Spinal cord (tissue), 10 donors: ENCODE measurements at places on chromosomes 12 and 14. TPM values are rescaled to one million over a fixed set of nuclear protein-coding genes. Genes with fewer than 3 reads are reported as not detected.

TPH2 gene
- 0.43 TPM for polyA plus RNA-seq

CDKL1 gene
- polyA plus RNA-seq, result 14.9 TPM

NT5DC3 gene
- polyA plus RNA-seq, result 17.4 TPM

CCND2 gene
- 68.1 TPM for polyA plus RNA-seq

DBX2 gene
- 15.6 TPM for polyA plus RNA-seq

GRIN2B gene
- 15.8 TPM for polyA plus RNA-seq

RDH11 gene
- 144 TPM for polyA plus RNA-seq

SMAGP gene
- polyA plus RNA-seq, result 8.3 TPM

- peaks cover 9% of the 10 kb centered on the region for H3K4me1 ChIP-seq
- DNase-seq, result peak; percentile 50
- peak overlapping the region; percentile 95 for H3K4me3 ChIP-seq
- H3K27me3 ChIP-seq, result no peaks in the 10 kb centered on the region
- H3K36me3 ChIP-seq, result no peaks in the 10 kb centered on the region
- peak overlapping the region; percentile 95 for H3K27ac ChIP-seq
Observed at GRCh38 chr12:76346798-76347420, 1.3 kb downstream of the BBS10 start.

DNA sequence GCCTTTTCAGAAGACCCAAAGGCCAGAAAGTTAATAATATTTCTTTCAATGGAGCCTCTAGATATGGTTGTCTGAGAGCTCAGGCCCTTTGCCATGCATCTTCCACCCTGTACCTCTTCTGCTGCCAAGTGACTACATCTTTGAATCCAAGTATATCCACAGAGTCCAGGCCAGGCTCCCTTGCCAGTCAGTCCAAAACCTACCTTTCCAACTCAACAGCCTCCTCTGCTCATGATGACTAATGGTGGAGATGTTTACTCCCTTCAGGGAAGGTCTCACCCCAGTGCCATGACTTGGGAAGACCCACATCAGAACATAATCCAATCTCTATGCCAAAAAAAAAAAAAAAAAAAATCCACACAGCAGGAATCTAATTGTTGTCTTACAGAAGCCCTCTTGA lies 20.4 kb downstream of the TTC9 start:
- no peaks in the 10 kb centered on the region for H3K27me3 ChIP-seq
- no peak overlapping the region for H3K4me3 ChIP-seq
- peaks cover 5% of the 10 kb centered on the region for H3K4me1 ChIP-seq
- H3K36me3 ChIP-seq, result peaks cover 3% of the 10 kb centered on the region
- DNase-seq, result no peak

DNA sequence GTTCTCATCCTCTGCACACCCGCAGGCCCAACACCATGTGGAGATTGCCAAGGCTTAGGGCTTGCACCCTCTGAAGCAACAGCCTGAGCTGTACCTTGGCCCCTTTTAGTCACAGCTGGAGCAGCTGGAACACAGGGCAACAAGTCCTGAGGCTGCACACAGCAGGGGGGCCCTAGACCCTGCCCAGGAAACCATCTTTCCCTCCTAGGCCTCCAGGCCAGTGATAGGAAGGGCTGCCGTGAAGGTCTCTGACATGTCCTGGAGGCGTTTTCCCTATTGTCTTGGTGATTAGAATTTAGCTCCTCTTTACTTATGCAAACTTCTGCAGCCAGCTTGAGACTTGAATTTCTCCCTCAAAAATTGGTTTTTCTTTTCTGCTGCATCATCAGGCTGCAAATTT lies 373.5 kb upstream of the CLEC14A start:
- H3K4me1 ChIP-seq, result no peaks in the 10 kb centered on the region
- H3K27me3 ChIP-seq, result no peaks in the 10 kb centered on the region
- DNase-seq, result no peak
- H3K4me3 ChIP-seq, result no peak overlapping the region
- no peaks in the 10 kb centered on the region for H3K36me3 ChIP-seq

- no peak overlapping the region for H3K27ac ChIP-seq
- no peaks in the 10 kb centered on the region for H3K27me3 ChIP-seq
- H3K4me1 ChIP-seq, result peaks cover 10% of the 10 kb centered on the region
- H3K36me3 ChIP-seq, result peaks cover 65% of the 10 kb centered on the region
- no peak overlapping the region for H3K4me3 ChIP-seq
Observed at GRCh38 chr12:124804011-124804621, 59.5 kb downstream of the SCARB1 start.

DNA sequence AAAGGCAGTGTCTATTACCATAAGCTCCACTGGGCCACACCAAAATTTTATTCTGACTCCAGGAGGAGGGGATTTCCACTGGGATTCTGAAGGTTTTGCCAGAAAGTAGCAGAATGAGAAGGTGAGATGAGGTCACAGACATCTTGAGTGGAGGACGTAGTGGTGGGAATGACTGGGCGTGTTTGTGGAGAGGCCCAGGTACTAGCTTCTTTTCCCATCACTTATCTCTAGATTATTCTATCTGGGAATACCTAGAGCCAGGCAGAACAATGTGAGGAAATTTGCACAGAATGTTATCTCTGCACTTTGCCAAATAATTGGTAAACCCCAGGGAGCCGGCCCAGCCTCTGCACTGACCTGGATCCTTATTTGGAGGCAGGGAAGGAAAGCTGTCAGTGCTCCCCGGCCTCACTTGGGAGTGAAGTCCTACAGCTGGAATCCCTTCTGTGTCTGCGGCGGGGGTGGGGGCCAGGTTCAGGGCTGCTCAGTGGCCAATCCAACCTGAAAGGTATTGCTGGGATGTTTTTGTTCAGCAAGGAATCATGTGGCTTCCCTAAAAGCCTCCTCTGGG lies 129.4 kb downstream of the C12orf75 start:
- H3K36me3 ChIP-seq, result no peaks in the 10 kb centered on the region
- no peak overlapping the region for H3K4me3 ChIP-seq
- DNase-seq, result no peak
- H3K27me3 ChIP-seq, result no peaks in the 10 kb centered on the region
- no peak overlapping the region for H3K27ac ChIP-seq
- no peaks in the 10 kb centered on the region for H3K4me1 ChIP-seq

- peaks cover 2% of the 10 kb centered on the region for H3K27me3 ChIP-seq
- H3K4me1 ChIP-seq, result peaks cover 73% of the 10 kb centered on the region
- peak overlapping the region; percentile 56 for H3K4me3 ChIP-seq
Observed at GRCh38 chr14:104689881-104690711, 678 bp downstream of the INF2 start.

GRCh38 chr14:69262516-69262915 lies 2.6 kb downstream of the GALNT16 start:
- H3K4me1 ChIP-seq, result peaks cover 46% of the 10 kb centered on the region
- H3K4me3 ChIP-seq, result no peak overlapping the region
- H3K36me3 ChIP-seq, result no peaks in the 10 kb centered on the region
- peaks cover 17% of the 10 kb centered on the region for H3K27me3 ChIP-seq
- DNase-seq, result no peak

DNA sequence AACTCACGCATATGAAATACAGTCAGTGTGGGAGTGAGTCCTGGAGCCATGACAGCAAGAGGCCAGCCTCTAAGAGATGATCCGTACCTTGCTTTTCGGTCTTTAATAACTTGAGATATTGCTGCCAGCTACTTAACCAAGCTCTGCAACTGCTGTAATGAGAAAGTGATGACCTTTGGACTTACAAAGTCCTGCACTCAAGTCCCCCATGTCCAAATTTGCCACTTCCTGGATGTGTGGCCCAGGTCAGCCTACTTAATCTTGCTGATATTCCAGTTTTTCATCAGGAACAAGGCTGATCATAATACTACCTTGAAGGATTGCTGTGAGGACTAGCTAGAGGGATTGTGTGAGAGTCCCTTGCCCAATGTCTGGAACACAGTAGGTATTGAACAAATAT lies 33.8 kb upstream of the DUSP6 start:
- H3K27ac ChIP-seq, result no peak overlapping the region
- no peak overlapping the region for H3K4me3 ChIP-seq
- no peaks in the 10 kb centered on the region for H3K27me3 ChIP-seq
- no peaks in the 10 kb centered on the region for H3K36me3 ChIP-seq
- H3K4me1 ChIP-seq, result peaks cover 7% of the 10 kb centered on the region

- H3K36me3 ChIP-seq, result no peaks in the 10 kb centered on the region
- no peaks in the 10 kb centered on the region for H3K27me3 ChIP-seq
- H3K4me3 ChIP-seq, result no peak overlapping the region
- no peak for DNase-seq
- H3K27ac ChIP-seq, result no peak overlapping the region
Observed at GRCh38 chr14:41051801-41052200, 554.9 kb upstream of the LRFN5 start.

GRCh38 chr12:3427956-3428355 lies 63.0 kb upstream of the PRMT8 start:
- peaks cover 2% of the 10 kb centered on the region for H3K4me1 ChIP-seq
- no peaks in the 10 kb centered on the region for H3K36me3 ChIP-seq
- no peak overlapping the region for H3K4me3 ChIP-seq
- no peaks in the 10 kb centered on the region for H3K27me3 ChIP-seq
- H3K27ac ChIP-seq, result no peak overlapping the region

- H3K4me1 ChIP-seq, result no peaks in the 10 kb centered on the region
- no peaks in the 10 kb centered on the region for H3K27me3 ChIP-seq
- no peak for DNase-seq
- no peak overlapping the region for H3K27ac ChIP-seq
- H3K4me3 ChIP-seq, result no peak overlapping the region
- no peaks in the 10 kb centered on the region for H3K36me3 ChIP-seq
Observed at GRCh38 chr12:130185455-130186391, 23.5 kb downstream of the FZD10 start.

GRCh38 chr12:7072035-7072434 lies 11.5 kb downstream of the C1S start:
- no peaks in the 10 kb centered on the region for H3K27me3 ChIP-seq
- no peaks in the 10 kb centered on the region for H3K4me1 ChIP-seq

- H3K4me3 ChIP-seq, result no peak overlapping the region
- no peak overlapping the region for H3K27ac ChIP-seq
- no peak for DNase-seq
- H3K27me3 ChIP-seq, result no peaks in the 10 kb centered on the region
- H3K36me3 ChIP-seq, result no peaks in the 10 kb centered on the region
Observed at GRCh38 chr14:65304239-65304638, 108.3 kb upstream of the FUT8 start.

DNA sequence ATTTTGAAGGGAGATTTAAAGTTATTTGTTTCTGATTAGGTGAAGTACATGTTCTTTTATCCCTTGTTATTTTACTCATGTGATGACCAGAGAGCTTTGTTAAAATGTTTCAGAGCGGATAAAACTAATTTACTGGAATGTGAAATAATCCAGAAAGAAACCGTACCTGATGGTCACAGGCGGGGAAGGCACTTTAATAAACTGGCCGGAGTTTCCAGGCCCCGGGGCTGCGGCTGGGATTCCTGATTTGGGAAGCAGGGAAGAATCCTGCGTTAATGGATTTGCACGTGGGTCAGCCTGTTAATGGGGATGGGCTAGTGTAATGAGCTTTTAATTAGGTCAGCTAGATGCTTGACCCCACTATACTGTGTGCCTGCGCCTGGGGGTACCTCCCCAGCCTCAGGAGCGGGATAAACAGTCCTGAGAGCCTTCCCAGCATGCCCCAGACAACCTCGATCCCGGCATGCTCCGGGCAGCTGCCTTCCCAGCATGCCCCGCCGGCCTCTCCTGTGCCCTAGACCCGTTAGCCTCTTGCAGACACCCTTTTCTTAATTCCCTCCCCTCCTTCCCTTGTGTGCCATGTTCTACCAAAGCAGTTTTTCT lies 208.6 kb upstream of the CDKN3 start:
- no peak for DNase-seq
- no peaks in the 10 kb centered on the region for H3K4me1 ChIP-seq
- H3K27ac ChIP-seq, result no peak overlapping the region
- H3K36me3 ChIP-seq, result no peaks in the 10 kb centered on the region

DNA sequence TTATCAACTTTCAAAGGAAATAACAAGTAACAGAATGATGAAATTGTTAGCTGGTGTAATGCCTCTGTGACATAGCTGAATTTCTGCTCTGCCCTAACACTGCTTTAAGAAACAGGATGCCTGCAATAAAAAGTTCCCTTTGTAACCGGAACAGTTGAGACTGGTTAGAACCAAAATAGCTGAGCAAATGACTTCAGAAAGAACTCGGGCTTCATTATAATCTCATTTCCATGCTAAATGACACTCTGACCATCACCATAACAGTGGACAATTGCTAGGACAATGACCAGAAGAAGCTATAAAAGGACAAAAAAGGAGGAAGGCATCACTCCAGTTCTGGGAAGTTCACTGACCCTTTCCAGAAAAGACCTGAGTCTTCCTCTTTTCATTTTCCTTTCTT lies 23.5 kb upstream of the PYGL start:
- no peak for DNase-seq
- no peaks in the 10 kb centered on the region for H3K27me3 ChIP-seq
- H3K36me3 ChIP-seq, result peaks cover 2% of the 10 kb centered on the region
- H3K4me1 ChIP-seq, result peaks cover 4% of the 10 kb centered on the region
- H3K4me3 ChIP-seq, result no peak overlapping the region
- peak overlapping the region; percentile 11 for H3K27ac ChIP-seq

GRCh38 chr14:36505181-36505815 lies 14.7 kb downstream of the NKX2-1 start:
- peaks cover 13% of the 10 kb centered on the region for H3K4me1 ChIP-seq
- H3K27me3 ChIP-seq, result peaks cover 95% of the 10 kb centered on the region
- H3K36me3 ChIP-seq, result no peaks in the 10 kb centered on the region
- no peak overlapping the region for H3K4me3 ChIP-seq
- H3K27ac ChIP-seq, result no peak overlapping the region

DNA sequence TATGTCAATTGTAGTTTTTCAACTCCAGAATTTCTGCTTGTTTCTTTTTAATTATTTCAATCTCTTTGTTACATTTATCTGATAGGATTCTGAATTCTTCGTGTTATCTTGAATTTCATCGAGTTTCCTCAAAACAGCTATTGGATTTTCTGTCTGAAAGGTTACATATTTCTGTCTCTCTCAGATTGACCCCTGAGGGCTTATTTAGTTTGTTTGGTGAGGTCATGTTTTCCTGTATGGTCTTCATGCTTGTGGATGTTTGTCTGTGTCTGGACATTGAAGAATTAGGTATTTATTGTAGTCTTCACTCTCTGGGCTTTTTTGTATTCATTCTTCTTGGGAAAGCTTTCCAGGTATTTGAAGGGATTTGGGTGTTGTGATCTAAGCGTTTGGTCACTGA lies 85.6 kb downstream of the SNAPC1 start:
- H3K4me3 ChIP-seq, result no peak overlapping the region
- no peaks in the 10 kb centered on the region for H3K27me3 ChIP-seq
- DNase-seq, result no peak
- H3K4me1 ChIP-seq, result no peaks in the 10 kb centered on the region

DNA sequence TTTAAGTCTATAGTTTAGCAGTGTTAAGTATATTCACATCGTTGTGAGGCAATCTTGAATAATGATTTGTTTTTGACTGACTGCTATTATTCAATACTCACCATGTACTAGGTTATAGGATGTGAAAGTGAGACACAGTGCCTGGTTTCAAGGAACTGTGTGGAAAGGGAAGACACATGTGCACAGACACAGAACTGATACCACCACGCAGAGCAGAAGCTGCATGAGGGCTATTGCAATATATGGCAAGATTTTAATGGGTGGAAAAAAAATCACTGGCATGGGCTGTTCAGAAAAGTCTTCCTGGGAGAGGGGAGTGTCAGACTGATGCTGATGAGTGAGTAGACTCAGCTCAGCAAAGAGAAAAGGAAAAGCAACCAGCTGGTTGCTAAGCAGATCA lies 10.4 kb downstream of the SLC7A8 start:
- H3K4me3 ChIP-seq, result no peak overlapping the region
- no peak overlapping the region for H3K27ac ChIP-seq
- H3K4me1 ChIP-seq, result peaks cover 6% of the 10 kb centered on the region
- no peaks in the 10 kb centered on the region for H3K27me3 ChIP-seq
- H3K36me3 ChIP-seq, result no peaks in the 10 kb centered on the region

- no peak overlapping the region for H3K4me3 ChIP-seq
- H3K36me3 ChIP-seq, result no peaks in the 10 kb centered on the region
- H3K27me3 ChIP-seq, result no peaks in the 10 kb centered on the region
- no peaks in the 10 kb centered on the region for H3K4me1 ChIP-seq
- DNase-seq, result no peak
- no peak overlapping the region for H3K27ac ChIP-seq
Observed at GRCh38 chr12:51635346-51635745, 44.3 kb downstream of the SCN8A start.
